ENCODE measurements at places on chromosomes 2 and 18.

- DNase-seq = no peak
Measured at GRCh38 chr18:61892683-61893308, at the start of gene RNF152. Gene RNF152, minus strand, starts transcription at chr18:61893007. Its CDS starts 76,544 bp downstream, at chr18:61816463.

DNA sequence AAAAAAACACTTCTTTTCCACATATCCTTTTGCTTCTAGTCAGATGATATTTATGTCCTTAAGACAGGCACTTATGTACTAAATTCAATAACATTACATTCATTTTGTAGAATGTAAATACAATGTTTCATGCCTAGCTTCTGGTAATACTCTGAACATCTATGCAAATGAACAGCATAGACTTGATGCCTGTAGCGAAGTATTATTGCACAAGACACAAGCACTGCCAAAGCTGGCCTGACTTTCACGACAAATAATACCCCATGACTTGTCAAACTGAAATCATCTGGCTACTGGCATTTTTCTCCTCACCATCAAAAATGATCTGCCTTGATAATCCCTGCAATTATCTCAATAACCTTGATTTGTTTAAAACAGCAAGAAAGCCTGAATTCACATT, 101.3 kb downstream of the L3MBTL4 start:
- no peak for DNase-seq

DNA sequence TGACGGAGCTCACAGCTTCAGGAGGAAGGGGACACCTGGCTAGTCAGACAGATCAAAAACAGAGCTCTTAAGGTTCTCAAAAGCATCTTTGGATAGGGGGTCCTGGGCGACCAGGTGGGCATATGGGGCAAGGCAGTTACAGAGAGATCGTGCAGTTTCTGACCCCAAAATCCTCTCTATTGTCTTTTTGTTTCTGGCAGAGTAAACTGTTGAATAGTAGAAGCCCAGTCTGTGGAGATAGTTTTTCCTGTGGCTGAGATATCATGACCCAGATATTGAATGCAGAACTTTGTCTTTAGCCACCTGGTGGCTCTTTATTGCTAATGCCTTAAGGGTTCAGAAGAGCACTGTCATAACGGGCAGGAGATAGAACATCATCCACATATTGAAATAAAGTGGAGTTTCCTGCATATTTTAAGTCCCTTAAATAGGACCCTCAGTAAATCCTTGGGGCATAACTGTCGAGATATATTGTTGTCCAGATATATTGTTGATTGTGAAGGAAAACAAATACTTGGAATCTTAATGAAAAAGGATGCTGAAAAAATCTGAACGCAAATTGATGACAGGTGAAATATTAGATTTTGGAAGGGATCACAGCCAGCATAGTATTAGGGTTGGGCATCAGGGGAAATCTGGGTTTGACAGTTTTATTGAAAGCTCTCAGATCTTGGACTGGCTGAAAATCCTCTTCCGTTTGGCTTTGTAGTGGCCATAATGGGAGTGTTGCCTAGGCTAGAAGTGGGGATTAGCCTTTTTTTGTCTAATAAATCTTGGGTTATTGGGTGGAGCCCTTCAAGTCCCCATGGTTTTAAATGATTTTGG, 14.1 kb upstream of the ZDBF2 start:
- DNase-seq = peak; percentile 55

- DNase-seq = no peak
Measured at GRCh38 chr18:9958861-9959399, 45.1 kb downstream of the VAPA start.

DNA sequence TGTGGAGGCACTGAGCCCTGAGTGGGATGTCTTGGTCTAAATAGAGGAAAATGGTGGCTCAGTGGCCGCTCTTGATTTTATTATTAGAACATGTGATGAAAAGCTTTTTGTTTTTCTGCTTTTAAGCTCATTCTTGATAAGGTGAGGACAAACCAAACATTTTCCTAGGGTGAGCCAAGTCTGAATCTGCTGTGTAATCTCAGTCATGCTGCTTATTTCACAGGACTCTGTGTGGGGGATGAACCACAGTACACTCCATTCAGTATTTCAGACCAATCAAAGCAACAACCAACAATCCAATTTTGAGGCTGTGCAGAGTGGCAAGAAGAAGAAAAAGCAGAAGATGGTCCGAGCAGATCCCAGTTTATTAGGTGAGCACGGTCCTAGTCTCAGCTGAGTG, 20.0 kb upstream of the SNORC start:
- DNase-seq = no peak

GRCh38 chr2:80515964-80516363, 211.4 kb upstream of the LRRTM1 start:
- DNase-seq = no peak

GRCh38 chr18:39299152-39299551, 1733.6 kb upstream of the CELF4 start:
- DNase-seq = no peak

- no peak for DNase-seq
Measured at GRCh38 chr18:21359746-21360145, 117.7 kb downstream of the GREB1L start.

DNA sequence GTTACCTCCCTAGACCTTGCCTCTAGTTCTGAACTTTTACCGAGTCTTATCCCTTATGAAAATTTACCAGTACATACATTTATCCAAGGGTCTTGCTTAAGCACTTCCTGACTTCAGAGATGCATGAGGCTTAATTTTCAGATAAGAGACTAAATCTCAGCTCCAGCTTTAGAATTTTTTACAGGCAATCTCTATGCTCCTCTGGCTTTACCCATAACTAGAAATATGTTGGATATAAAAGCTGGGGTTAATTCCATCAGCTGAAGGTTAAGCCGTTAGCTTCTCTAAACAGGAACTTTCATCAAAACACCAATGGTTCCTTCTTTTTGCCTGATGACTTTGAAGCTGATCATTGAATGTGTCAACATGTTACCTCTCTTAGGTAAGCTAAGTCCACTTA, 205.1 kb downstream of the GCA start:
- DNase-seq = no peak

GRCh38 chr2:21443494-21444105, 319.8 kb downstream of the TDRD15 start:
- DNase-seq = no peak

GRCh38 chr2:86368161-86368824, 30.9 kb upstream of the REEP1 start:
- peak; percentile 61 for DNase-seq

DNA sequence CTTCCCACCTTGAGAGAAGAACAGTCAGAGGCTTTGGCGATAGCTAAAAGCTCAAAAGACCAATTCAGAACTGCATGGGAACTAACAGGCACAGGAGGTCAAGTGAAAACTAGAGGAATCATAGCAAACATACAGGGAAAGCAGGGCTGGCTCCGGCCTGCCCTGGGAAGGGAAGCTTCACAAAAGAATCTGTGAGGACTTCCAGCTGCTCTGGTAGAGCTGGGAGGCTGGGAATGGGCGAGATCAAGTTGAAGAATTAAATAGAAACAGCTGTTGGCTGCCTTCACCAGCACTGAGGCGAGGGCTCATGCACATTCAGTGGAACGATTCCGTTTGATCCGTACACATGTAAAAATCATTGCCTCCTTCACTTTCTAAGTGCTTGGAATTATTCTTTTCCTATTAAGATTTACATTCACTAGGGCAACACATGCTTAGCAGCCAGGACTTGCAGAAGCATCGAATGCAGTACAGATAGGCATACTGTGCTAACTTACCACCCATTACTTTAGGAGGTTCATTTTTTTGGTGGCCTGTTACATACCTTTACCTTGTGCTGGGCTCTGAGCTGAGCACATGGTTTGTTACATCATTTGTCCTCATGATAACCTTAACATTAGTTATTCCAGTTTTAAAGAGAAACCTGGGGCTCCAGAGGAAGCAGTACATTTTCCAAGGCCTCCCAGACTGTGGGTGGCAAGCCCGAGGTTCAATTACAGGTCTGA, 125.4 kb upstream of the RNF152 start:
- DNase-seq = peak; percentile 85

- DNase-seq = peak; percentile 77
Measured at GRCh38 chr18:3037423-3037915, 24.5 kb upstream of the LPIN2 start.

DNA sequence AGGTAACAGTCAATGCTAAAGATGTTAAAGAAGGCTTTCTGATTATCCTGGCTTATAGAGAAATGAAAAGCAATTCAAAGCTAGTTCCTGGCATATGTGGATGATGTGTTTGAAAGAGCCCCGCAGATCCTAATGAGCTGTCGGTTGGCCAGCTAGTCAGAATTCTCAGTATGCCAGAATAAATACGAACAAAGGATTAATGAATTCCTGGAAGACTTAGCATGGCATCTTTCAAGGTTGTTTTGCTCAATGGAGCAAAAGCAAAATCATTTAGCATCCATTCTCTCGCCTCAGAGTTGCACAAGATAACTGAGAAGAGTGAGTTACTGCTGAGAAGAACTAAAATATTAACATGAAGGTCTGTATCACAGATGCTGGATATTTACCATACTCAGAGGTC, 307.6 kb downstream of the RIT2 start:
- no peak for DNase-seq

- peak; percentile 75 for DNase-seq
Measured at GRCh38 chr2:216545359-216545758, 46.7 kb downstream of the RPL37A start.

DNA sequence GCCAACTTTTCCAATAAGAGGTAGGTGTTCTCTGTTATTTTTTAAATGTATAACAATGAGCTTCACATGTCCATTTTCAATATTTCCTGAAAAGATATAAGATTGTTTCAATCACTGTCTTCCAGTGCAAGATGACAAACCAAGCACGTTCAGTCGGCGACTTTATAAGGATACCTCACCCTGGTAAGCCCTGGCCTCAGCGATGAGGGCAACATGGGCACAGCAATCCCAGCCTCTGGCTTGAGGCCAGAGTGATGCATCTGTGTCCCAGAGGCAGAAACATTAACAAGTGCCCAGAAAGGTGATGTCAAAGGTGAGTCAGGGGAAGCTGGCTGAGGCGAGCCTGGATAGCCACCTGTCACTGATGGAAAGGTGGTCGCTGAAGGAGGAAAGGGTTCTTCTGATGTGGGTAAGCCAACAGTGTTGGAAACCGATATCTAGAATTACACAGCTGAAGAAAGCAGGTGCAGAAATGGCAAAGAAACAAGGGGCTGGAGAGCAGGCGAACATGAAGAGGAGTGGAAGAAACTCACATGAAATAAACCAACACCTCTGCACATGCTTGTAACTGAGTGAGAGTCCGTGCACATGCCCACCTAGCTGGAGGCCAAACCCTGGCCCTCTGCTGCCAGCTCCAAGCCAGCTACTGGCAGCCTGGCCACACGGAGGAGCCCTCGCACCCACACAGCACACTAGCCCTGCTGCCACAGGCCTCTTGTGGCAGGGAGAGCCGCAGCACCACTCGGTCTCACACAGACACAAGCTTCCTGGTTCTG, 65.5 kb downstream of the FBXO15 start:
- peak; percentile 34 for DNase-seq

DNA sequence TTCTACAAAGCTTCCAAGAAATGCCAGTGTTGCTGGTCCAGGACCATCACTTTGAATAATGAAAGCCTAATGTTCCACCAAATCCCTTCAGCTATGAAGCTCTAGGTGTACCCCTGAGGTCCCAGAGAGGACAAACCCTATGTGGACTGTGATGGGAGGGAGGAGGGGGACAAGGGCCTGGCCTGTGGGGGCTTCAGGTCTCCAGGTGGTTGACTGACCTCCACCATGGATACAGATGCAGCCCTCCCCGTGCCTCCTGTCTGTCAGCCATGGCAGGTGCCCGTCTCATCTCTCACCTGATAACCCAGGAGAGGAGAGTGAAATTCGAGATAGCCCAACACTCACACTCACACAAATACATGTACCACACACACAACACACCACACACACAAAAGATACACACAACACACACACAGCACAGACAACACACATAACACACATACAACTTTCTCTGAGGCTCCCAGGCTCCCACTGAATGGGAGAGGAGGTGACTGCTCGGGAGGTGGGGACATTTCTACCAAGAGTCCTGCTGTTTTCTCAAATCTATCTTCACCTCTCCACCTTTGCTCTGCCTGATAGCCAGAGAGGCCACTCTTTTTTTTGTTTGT, 12.8 kb upstream of the RHOB start:
- DNase-seq = no peak

DNA sequence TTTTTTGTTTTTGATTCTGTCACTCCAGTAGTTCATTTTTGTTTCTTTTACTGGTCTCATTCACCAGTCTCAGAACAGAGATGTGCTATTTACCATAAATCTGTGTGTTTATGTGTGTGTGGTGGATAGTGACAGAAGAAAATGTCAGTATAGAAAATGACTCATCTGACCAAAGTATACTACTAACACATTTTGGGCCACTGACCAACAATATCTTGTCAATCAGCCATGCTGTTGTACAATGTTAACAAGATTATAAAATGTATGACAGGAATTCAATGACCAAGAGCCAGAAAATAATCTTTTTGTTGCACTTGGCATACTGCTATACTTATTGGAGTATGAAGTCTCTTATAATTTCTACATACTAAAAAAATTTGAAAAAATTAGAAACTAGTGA, 1081.4 kb upstream of the NRXN1 start:
- DNase-seq = peak; percentile 41

- DNase-seq = no peak
Measured at GRCh38 chr18:47915930-47916329, 14.5 kb downstream of the SMAD2 start.

- peak; percentile 10 for DNase-seq
Measured at GRCh38 chr2:82837588-82838304, 1621.3 kb downstream of the SUCLG1 start.

- no peak for DNase-seq
Measured at GRCh38 chr2:7121851-7122250, 204.6 kb downstream of the RNF144A start.

DNA sequence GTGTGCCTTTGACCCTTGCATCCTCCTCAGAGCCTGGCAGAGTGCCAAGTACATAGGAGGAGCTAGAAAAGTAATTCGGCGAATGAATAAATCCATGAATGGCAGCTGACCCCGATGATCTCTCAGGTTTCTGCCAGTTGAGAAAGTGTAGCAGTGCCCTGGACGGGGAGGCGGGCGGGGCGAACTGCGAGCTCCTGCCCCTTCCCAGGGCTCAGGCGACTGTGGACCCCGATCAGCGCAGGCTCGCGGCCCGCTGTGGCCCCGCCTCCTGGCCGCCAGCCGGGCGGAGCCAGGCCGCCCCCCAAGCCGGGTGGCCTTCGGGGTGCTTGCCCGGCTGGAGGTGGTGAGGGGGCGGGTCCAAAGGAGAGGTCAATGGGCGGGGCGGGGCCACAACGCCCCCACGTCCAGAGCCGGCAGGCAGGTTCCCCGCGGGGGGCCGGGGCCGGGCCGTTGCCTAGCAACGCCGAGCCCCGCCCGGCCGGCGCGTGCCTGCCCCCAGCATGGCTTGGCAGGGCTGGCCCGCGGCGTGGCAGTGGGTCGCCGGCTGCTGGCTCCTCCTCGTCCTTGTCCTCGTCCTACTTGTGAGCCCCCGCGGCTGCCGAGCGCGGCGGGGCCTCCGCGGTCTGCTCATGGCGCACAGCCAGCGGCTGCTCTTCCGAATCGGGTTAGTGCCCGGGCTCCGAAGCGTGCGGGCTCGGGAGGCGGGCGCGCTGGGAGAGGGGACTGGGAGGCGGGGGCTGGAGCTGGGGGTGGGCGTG, 30.6 kb upstream of the TMBIM1 start:
- peak; percentile 64 for DNase-seq

- DNase-seq = no peak
Measured at GRCh38 chr18:3313685-3314084, 51.8 kb downstream of the MYL12B start.

- DNase-seq = no peak
Measured at GRCh38 chr18:3110034-3110752, 97.2 kb upstream of the LPIN2 start.

Measured in fibroblast of mammary gland (primary cell).